Stimulated activated CD4-positive, alpha-beta T cell treated with anti-CD3 and anti-CD28 coated beads, Interleukin-1b, Interleukin-23, amount 100 ng/mL, for 1 hour (primary cell): ENCODE measurements at places on chromosomes 11 and 22.

GRCh38 chr11:112504056-112504455 is 243.4 kb upstream of the PLET1 start:
- no peak for DNase-seq

DNA sequence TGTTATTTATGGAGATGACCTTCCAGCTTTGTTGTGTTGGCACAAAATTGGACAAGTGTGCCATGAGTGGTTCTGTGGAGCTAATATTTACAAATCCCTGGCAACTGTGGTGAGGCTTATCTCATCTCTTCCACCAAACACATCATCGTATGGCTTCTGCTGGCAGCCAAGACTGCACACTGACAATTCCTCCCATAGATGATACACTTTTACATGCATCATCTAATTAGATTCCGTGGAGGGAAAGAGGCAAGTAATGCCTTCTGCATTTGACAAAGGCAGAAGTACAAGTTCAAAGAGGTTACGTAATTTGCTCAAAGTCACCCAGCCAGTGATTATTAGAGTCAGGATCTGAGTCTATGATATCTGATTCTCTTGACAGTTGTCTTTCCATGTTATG is 62.7 kb upstream of the KIRREL3 start:
- DNase-seq: no peak

- DNase-seq: no peak
Observed at GRCh38 chr11:30165652-30166051, 65.2 kb upstream of the FSHB start.

- no peak for DNase-seq
Observed at GRCh38 chr11:104343578-104343977, 179.6 kb upstream of the PDGFD start.

DNA sequence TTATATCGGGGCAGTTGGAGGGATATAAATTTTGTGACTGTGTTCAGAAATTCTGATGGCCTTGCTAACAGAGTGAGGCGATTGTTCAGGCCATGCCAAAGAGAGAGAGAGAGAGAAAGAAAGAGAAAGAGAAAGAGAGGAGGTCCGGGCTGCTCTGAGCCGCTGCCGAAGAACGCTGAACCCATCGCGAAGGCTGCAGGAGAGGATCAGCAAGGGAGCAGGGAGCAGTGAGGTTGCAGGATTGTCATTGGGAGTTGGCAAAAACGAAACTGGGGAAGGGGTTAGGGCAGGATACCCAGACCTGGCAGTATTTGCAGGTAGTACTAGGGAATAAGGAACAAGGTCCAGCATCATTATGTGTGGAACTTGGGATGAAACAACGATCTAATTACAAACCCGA is 537.1 kb downstream of the INSC start:
- DNase-seq: no peak

DNA sequence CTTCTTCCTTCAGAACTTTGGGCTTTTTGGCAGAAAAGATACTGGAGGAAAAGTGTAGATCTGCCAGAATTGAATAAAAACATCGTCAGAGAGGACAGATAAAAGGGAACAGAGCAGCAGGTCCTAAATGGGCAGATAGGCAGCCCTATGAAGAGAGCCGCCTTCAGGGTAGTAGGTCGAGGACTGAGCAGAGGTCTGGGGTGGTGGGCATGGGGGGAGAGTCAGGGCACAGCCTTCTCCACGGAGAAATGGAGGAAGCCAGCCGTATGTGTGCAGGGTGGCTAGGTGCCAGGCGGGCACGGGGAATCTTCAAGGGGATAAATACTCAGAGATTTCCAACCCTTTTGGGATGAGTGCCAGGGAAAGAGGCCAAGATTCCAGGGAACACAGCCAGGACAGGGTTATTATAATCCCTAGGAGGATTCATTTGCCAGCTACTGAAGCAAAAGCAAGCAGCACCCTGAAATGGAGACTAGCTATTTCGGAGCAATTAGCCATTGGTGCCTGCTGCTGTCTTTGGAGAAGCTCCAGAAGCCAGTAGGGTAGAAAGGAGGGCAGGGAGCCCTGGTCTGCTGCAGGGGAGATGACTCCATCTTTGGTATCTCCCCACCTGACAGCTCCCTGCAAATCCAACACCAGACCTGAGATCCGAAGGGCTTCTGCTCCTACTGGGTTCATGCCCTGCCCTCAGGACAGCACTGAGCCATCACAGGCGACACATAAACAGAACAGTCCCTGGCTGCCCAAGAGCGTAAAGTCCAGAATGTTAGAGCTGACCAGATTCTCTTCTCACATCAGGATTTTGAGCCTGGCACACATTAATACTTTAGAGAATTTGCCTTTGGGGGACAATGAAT is 174.5 kb upstream of the NTM start:
- DNase-seq: no peak

GRCh38 chr22:32411402-32411801 is 645 bp downstream of the RTCB start:
- no peak for DNase-seq

- no peak for DNase-seq
Observed at GRCh38 chr11:11944444-11944843, 64.0 kb downstream of the DKK3 start.

- no peak for DNase-seq
Observed at GRCh38 chr11:95134491-95134890, 44.8 kb downstream of the ENDOD1 start.

DNA sequence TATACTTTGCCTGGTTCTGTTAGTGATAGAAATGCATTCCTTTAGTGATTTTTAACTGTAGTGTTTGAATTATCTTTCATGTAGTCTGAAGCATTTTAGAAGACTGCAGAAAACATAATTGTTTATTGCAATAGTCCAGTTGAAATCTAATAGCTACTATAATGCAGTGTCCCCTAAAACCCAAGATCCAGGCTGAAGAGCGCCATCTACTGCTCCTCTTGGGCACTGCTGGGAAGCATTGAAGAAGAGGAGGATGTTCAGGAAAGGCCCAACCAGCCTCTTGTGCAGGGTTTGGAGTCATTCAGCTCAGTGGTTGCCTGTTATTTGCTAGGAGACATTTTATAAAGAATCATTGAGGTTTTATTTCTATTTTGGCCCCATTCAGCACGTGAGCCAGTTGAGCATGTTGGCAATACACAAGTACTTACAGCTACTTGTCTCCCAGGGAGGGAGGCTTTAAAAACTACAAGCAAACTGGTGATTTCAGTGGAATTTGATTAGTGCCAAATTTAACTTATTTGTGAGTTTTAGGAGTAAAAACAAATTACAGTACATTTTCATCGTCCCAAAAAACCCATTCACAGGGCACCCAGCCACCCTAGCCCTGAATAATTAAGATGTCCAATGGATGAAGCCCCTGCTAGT is 74.9 kb upstream of the HORMAD2 start:
- DNase-seq: peak; percentile 8

DNA sequence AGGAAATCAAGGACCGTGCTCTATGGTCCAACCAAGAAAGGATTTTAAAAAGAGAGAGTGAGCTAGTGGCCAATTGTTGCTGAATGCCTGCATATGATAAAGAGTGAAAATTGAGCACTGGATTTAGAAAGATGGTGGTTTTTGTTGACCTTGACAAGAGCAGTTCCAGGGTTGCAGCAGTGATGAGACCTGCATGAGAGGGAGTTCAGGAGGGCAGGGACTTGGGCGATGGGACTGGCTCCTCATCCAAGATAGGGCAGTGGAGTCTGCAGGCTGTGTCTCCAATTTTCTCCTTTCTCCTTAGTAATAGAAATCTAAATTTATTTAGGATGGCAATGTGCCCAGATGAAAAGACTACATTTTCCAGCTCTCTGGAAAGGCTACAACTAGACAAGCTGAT is 94.0 kb upstream of the B3GAT1 start:
- DNase-seq: no peak

DNA sequence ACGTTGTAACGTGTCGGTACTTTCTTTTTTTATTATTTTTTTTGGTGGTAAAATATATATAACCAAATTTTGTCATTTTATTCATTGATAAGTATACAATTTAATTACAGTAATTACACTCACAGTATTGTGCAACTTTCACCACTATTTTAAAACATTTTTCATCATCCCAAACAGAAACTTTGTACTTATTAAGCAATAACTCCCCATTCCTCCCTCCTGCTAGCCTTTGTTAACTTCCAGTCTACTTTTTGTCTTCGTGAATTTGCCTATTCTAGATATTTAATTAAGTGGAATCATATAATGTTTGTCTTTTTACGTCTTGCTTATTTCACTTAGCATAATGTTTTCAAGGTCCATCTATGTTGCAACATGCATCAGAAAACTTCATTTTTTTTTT is 58.5 kb downstream of the STIM1 start:
- DNase-seq: no peak

GRCh38 chr11:64800303-64801157 is 2.5 kb downstream of the MAP4K2 start:
- no peak for DNase-seq

- no peak for DNase-seq
Observed at GRCh38 chr11:122920579-122920978, 38.0 kb downstream of the JHY start.

DNA sequence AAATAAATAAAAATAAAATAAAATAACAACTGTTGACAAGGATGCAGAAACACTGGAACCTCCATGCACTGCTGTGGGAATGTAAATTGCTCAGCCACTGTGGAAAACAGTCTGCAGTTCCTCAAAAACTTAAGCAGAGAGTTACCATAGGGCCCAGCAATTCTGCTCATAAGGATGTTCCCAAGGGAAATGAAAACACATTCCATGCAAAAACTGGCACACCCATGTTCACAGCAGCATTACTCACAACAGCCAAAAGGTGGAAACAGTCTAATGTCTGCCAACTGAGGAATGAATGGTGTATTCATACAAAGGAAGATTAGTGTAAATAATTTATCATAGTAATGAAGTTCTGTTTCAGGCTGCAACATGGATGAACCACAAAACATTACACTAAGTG is 3.2 kb upstream of the KRTAP5-10 start:
- DNase-seq: no peak

GRCh38 chr11:130304651-130305050 is 10.1 kb downstream of the ZBTB44 start:
- DNase-seq: no peak

- no peak for DNase-seq
Observed at GRCh38 chr11:115644856-115645255, 140.6 kb upstream of the CADM1 start.

- DNase-seq: no peak
Observed at GRCh38 chr11:132714859-132715440, 817.4 kb downstream of the OPCML start.

DNA sequence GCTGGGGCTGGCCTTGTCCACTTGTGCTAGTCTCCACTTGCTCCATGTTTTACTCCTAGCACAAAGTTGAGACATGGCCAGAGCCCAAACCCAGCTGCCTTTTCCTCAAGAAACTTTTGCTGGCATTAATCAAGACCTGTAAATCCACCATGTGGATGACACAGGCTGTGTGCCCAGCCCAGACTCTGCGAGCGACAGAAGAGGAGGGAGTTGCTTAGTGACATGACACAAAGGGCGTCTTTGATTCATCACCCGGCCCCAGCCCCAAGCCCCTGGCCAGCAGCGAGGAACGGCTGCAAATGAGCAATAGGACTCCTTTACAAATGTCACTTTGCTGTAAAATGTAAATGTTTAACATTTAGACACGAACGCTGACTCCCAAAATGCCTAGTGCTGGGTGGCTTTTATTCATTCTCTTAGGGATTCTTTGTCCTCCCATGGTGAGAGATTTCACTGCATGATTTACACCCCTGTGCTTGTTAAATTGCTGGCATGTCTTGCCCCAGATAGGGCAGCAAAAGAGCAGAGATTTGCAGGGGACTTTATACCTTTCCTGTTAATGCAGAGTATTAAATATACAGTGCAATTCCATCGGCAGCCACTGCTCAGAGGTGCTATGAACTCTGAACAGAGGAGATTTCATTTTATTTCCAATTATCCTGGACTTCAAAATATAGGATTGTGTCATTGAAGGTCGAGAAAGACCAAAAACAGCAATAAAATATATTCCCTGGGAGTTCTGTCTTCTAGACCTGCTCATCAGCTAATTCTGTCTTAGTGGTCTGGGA is 263.6 kb upstream of the NCAM1 start:
- no peak for DNase-seq

GRCh38 chr11:71281831-71282230 is 29.5 kb upstream of the SHANK2 start:
- DNase-seq: no peak

GRCh38 chr11:128179039-128179438 is 408.3 kb downstream of the ETS1 start:
- no peak for DNase-seq

DNA sequence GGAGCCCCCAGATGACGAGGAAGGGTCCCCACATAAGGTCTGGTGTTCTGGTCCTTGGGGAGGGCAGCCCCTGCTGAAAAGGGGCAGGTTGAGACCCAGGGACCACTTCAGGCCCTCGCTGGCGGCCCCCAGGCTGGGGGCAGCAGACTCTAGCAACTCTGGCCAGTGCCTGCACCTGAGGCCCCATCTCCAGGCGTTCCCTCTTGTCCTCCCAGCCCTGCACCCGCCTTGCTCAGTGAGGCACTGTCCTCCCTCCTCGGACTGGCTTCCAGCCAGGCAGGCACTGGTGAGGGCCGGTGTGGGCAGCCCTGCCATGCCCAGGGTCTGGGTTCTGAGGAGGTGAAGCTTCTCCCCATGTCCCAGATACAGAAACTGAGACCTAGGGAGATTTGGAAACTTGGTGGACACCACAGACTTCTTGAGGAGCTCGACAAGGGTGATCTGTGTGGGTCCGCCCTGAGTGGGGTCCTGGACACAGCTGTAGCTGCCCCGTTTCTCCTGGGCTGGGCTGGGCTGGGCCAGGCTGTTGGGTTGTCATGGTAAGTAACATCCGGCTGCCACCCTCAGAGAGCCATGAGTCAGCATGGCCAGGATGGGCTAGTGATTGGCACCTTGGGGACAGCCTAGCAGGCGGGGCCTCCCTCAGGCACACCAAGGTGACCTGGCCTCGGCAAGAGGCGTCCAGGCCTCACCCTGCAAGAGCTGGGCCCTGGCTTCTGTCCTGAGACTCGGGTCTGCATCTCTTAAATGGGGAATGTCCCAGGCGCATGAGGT is 11.1 kb upstream of the PHLDA2 start:
- DNase-seq: no peak

- no peak for DNase-seq
Observed at GRCh38 chr11:75320643-75321042, 30.8 kb downstream of the ARRB1 start.
